Bronchial epithelial cell (primary cell): ENCODE measurements at places on chromosomes 7 and 10. TPM values are rescaled to one million over a fixed set of nuclear protein-coding genes. Genes with fewer than 3 reads are reported as not detected.

GRCh38 chr10:77594471-77594783 is 43.2 kb downstream of the KCNMA1 start:
- no peak for DNase-seq

GRCh38 chr7:157719008-157719682 is 382.3 kb downstream of the DNAJB6 start:
- no peak for DNase-seq

GNGT1 gene
- total RNA-seq = not detected in 2 replicates

DNA sequence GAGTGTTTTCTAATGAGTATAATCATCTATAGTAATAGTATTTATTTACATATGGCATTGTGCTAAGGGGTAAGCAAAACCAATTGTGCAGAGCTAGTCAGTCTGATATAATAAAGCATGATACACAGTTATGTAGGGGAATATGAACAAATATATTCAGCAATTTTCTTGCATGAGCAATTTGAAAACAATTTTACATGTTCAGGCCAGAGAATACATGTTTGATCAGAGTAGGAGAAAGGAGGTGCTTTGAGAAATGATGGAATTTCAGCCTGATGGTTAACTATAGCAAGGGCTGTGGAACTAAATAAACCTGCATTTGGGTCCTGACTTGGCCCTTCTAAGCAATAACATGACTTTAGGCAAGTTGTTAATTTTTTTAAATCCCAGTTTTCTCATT is 214.5 kb downstream of the TWIST1 start:
- DNase-seq = peak; percentile 92

- DNase-seq = no peak
Observed at GRCh38 chr7:121384265-121384664, 11.8 kb downstream of the FAM3C start.

DNA sequence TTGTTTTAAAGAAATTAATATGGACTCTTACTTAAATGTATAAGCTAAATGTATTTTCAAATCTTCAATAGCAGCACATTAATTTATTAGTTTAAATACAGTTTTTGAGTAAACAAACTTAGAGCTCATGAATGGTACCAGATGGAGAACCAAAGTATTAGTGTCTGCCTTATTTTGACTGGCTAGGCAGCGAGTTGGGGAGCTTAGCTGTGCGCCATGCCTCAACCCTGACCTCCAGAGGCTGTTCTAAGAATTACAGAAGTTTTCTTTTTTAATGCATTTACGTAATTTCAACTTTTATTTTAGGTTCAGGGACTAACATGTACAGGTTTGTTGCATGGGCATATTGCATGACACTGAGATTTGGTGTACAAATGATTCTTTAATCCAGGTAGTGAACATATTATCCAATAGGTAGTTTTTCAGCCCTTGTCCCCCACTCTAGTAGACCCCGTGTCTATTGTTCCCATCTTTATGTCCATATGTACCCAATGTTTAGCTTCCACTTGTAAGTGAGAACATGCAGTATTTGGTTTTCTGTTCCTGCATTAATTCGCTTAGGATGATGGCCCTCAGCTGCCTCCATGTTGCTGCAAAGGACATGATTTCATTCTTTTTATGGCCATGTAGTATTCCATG is 166.8 kb downstream of the IQUB start:
- peak; percentile 45 for DNase-seq

DNA sequence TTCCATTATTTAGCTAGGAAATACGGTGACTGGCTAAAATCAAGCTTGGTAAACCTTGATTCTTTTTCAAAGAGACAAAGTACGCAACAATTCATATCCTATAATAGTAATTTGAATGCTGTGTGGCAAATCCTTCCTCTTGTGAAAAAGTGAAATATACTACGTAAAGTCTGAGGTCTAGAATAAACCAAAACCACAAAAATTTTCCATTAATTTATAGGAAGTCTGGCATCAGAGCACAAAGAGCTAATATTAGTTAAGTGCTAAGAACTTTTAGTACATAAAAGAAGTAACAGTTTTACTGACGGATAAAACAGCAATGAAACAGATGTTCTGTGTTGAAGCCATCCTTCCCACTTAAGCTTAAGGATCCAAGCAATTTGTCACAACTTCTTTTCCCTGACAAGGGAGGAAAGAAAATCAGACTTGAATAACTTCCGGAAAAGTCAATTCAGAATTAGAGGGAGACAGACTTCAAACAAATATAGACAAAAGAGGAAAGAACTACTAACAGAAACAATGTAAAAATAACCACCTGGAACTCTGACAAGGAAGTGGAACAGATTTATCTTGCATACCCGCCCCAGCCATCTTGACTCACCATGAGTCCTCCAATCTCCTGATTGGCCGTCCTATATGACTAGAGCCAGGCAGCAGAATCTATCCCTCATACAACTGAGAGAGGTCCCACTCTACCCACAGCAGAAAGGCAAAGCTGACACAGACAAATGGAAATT is 34.6 kb downstream of the RHEB start:
- peak; percentile 81 for DNase-seq
